ENCODE measurements at places on chromosomes 3 and 15. TPM values are rescaled to one million over a fixed set of nuclear protein-coding genes. Genes with fewer than 3 reads are reported as not detected.
A peak's percentile ranks its signal among the peaks of the same experiment; 100 is the strongest.

The NR1D2 gene
- total RNA-seq, result 5.6 TPM

DNA sequence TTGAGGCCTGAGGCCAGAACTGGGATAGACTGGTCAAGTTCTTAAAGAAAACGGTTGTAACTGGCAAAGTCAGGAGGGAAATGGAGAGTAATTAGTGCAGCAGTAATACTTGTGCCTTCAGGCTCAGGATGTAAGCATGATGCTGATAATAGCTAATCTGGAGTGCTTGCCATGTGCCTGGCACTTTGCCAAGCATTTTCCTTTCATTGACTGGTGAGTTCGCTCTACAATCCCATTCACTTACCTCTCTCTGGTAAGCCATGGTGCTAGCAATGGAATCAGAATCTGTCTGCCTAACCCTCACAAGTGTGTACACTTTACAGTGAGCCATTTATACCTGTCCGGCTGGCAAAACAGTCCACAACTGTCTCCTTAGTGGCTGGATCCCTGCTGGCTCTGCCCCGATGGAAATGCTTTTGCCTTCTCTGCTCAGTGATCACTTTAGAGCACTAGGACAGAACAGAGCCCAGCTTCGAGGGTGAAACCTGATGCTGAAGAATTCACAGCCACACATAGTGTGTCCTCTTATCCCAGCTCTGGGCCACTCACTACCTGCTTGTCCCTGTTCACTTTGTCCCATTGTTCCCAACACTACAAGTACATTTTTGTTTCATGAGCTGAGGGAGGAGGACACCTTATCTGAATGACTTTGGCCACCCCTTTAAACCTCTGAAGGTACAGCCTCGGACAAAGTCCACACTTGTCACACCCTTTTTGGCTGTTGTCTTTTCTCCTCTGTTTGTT, 10.3 kb downstream of the CHP1 start:
- no peak for DNase-seq

The NGLY1 gene
- total RNA-seq, result 67.3 TPM

DNA sequence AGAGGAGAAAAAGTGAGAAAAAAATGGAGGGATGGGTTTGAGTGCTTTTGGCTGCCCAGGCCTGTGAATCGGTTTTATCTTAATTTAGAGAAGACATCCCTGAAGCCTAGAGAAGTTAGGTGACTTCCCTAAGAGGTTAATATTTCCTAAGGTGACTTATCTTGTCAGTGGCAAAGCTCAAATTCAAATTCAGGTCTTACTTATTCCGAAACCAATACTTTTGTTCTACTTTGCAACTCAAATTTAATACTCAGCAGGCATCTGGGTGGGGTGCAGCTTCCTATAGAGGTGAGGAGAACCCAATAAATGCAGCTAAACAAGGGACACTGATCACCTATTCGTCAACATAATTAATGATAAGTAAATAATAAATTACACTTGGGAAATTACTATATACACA, 54.9 kb upstream of the MYRIP start:
- DNase-seq, result no peak

GRCh38 chr15:66472176-66472999, 25.2 kb downstream of the SNAPC5 start:
- peak; percentile 16 for DNase-seq

The PLOD2 gene
- 0.17 TPM for total RNA-seq

DNA sequence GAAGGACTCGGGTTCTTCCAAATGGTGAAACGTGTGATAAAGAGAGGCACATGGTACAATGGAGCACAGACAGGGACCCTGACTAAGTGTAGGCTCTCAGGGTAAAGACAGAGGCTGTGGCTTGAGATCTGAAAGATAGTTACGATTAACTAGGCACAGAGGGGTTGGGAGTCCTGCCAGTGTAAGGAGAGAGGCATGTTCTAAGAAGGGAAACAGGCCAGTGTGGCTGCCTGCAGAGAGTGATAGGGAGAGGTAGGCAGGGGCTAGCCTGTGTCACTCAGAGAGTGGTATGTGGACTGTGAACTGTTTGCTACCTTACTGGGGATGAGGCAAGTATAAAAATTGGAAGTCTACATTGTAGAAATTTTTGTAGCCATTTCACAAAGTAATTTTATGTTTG, 109.5 kb downstream of the PEX5L start:
- no peak for DNase-seq

DNA sequence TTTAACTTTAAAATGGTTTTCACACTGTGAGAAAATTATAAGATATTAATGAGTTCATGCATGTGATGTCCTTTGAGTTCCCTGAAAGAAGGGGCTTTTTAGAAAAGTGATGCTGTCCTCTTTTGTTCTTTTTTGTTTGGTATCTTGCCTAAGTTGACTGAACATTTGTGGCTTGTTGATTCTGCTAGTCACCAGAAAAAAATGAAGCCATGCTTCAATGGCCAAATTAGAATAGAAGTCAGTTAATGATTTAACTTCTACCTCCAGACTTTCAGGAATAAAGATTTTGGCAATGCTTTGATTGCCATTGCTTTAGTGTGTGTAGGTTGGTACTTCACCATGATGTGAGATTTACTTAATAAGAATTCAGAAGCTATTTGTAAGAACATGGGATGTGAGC, 260.6 kb upstream of the NECTIN3 start:
- no peak for DNase-seq

DNA sequence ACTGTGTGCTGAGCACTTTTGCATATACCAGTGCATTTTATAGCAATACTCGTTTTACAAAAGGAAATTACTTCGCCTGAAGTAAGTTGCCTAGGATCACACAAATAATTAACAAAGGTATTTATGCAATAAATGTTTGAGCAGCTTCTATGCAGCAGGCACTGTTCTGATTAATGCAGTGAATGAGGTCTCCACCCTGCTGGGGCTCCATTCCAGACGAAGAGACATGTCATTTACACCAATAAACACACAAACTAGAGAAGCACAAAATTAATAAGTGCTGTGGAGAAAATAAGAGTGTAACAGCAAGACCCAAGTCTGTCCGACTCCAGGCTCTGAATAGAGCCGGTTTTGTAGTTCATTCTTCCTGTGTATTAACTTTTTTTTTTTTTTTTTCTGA, 17.5 kb downstream of the NOX5 start:
- DNase-seq, result no peak

- no peak for DNase-seq
These were observed 33.6 kb downstream of the KIF15 start for GRCh38 chr3:44795197-44795596.

- DNase-seq, result no peak
These were observed 32.9 kb upstream of the SLC22A13 start for GRCh38 chr3:38232701-38233100.

DNA sequence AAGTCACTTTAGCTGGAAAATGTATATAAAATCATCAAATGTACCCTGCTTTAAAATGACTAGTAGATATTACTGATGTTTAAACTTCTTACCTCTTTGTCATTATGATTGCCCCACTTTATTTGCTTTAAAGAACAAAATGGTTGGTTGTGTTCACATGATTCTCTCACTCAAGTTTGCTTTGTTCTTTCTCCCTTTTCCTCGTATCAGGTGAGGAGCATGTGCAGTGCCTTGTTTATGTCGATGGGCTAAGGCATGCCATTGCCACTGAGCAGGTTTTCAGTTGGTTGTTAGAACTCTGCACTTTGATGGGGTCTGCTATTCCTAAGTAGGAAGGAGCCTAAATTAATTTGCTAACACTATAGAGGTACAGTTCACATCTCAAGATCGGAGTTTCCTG, 5.3 kb downstream of the MAP2K5 start:
- no peak for DNase-seq

- DNase-seq, result no peak
These were observed 105.9 kb downstream of the OTOL1 start for GRCh38 chr3:161602475-161602874.

The SIN3A gene
- 93.1 TPM for total RNA-seq

DNA sequence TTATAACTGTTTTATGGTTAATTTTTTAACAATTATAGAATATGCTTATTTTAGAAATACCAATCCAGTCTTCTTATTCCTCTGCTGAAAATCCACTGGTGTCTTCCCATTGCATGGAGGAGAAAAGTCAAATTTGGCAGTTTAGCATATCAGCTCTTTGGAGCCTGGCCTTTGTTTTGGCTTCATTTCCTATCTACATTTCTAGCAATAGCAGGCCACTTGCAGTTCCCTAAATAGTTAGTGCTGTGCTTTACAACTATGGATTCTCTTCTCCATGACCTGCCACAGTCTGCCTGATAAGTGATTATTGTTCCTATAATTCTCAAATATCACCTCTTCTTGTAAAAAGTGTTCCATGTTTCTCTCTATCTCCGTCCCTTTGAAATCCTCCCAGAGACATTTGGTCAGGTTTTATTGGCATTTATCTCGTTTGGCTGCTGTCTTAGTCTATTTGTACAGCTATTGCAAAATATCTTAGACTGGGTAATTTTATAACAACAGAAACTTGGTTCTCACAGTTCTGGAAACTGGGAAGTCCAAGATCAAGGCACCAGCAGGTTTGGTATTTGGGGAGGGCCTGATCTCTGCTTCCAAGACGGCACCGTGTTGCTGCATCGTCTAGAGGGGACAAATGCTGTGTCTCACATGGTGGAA, 8.2 kb upstream of the SEC22A start:
- DNase-seq, result no peak

GRCh38 chr15:53869044-53869805, 109.0 kb upstream of the UNC13C start:
- DNase-seq, result no peak

- DNase-seq, result no peak
These were observed 30.5 kb downstream of the LOXL1 start for GRCh38 chr15:73956743-73957135.

DNA sequence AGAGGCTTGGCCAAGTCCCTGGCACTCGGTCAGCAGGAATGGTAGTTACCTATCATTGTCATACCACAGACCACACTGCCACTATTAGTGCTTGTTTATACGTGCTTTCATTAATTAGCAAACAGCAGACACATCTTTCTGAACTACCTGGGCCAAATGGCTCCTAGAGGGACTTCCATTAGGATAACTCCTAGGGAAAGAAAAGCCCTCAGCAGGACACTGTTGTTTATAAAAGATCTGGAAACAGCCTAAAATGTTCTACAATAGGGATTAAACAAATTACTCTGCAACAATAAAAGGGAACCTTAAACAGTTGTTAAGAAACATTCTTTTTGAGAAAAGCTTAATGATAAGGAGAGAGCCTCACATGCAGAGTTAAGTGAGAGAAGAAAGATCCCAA, 38.5 kb downstream of the ARHGEF3 start:
- DNase-seq, result no peak

- DNase-seq, result peak; percentile 58
These were observed 156.7 kb downstream of the KLF13 start for GRCh38 chr15:31483053-31483985.

DNA sequence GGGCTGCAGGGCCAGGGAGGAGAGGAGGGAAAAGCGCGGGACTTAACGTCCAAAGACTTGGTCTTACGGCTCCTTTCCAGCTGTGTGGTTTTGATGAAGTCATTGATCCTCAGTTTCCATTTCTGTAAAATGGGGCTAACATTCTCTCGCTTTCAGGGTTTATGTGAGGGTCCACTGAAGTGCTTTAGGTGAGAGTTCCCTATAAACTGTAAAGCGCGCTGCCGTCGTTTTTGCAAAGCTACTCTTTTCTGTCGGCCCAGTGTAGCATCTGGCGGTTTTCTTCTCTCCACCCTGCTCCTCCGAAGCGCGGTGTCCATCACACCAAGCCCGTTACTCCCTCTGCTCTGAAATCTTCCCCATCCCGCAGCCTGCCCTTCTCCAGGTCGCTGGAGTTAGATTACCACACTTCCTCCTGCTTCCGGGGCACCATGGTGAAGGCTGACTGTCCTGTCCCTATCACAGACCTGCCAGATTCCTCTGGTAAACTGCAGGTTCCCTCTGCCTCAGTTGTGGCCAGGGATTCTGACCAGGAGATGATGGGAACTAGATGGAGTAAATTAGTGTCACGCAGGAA, 702 bp upstream of the DNAJC17 start:
- DNase-seq, result no peak

DNA sequence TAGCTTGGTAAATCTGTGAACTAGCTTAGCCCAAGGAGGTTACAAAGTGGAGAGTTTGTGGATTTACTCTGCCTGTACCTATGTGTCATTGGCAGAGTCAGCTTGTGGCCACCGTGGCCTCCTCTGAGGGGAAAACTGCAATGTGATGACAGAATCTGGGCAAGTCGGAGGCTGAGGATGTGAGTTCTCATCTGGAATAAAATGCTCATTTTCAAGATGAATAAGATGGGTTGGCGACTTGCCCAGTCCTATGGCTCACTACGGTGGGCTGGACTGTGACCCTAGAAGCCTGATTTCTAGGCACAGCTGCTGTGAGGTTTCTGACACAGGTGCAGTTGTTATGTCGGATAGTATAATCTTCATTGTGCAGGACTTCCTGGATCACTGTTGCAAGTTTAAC, 83.7 kb downstream of the ETV5 start:
- peak; percentile 81 for DNase-seq

The GUCA1C gene
- not detected for total RNA-seq

- DNase-seq, result no peak
These were observed 6.9 kb downstream of the TUSC7 start for GRCh38 chr3:116716490-116716889.

- DNase-seq, result no peak
These were observed 20.5 kb downstream of the TRH start for GRCh38 chr3:129994883-129995559.

The ZMYND10 gene
- total RNA-seq, result 1.2 TPM

GRCh38 chr3:144626835-144627234, 655.2 kb downstream of the DIPK2A start:
- no peak for DNase-seq

DNA sequence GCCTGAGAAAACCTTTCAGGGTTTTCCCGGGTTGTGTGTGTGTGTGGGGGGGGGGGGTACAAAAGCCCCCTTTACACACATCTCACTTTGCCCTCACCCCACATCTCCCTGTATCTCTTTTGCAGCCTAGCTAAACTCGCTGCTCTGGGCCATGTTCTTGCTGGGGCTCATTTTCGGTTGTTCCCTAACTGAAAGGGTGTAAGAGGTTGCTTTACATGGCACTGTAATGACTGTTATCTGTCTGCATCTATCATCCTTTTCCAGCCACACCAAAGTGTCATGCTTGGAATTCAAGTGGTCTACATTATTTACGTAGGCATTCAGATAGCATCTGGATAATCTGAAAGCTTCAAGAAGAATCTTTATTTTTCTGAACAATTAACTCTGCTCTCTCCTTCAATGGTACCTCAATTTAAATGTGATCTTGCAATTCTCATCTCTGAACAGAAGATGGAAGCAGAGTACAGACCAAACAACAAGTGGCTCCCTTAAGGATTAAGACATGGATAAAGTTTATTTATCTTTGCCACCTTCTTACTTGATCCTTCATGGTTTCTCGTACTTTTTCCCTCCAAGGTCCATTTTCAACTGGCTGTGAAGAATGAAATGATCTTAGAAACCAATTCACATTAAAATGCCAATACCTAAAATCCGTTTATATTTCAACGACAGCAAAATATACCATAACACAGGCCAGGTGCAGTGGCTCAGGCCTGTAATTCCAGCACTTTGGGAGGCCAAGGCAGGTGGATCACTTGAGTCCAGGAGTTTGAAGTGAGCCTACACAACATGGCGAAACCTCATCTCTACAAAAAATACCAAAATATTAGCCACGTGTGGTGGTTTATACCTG, 34.9 kb downstream of the DCLK3 start:
- DNase-seq, result no peak

Measured in activated T-cell treated with anti-CD3 and anti-CD28 coated beads, Interleukin-2, amount 50 U/mL, for 72 hours (primary cell).